ENCODE measurements at places on chromosomes 1 and 21. TPM values are rescaled to one million over a fixed set of nuclear protein-coding genes. Genes with fewer than 3 reads are reported as not detected.

- no peaks in the 10 kb centered on the region for H3K4me1 ChIP-seq
- peaks cover 22% of the 10 kb centered on the region for H3K27me3 ChIP-seq
- no peaks in the 10 kb centered on the region for H3K36me3 ChIP-seq
- H3K4me3 ChIP-seq: no peak overlapping the region
- no peak overlapping the region for H3K27ac ChIP-seq
Measured at GRCh38 chr1:51928896-51929295, 50.4 kb upstream of the NRDC start.

GRCh38 chr1:206003854-206004800 lies 932 bp upstream of the RAB7B start:
- H3K4me3 ChIP-seq: no peak overlapping the region
- DNase-seq: no peak
- H3K36me3 ChIP-seq: no peaks in the 10 kb centered on the region
- H3K27me3 ChIP-seq: peaks cover 7% of the 10 kb centered on the region

DNA sequence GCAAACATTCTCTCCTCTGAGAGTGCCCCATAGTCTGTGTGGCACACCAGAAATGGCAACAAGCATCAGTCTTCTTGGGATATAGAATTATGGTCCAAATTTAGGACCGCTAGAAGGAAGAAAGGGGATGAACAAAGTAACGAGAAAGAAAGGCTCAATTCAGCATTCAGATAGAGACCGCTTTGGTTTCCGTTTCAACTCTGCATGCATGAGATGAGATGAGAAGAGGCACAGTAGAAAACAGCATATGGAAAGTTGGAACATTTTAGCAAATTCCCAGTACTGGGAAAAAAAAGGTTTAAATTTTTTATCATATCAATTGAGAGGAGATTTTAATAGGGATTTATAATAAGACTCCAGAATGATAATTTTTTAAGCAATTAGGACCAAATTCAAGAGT lies 595.5 kb upstream of the CHRM3 start:
- DNase-seq: no peak
- no peak overlapping the region for H3K27ac ChIP-seq
- H3K36me3 ChIP-seq: no peaks in the 10 kb centered on the region
- H3K4me1 ChIP-seq: no peaks in the 10 kb centered on the region

The B4GALT3 gene
- 37.0 TPM for total RNA-seq

Measured in activated CD8-positive, alpha-beta T cell treated with anti-CD3 and anti-CD28 coated beads, Interleukin-2, amount 10 ng/mL, durations not matched to agents 7 days and 5 days (primary cell).